ENCODE measurements at places on chromosomes 6 and 20.

GRCh38 chr6:87897013-87897412, 150.6 kb upstream of the SPACA1 start:
- no peak for DNase-seq

DNA sequence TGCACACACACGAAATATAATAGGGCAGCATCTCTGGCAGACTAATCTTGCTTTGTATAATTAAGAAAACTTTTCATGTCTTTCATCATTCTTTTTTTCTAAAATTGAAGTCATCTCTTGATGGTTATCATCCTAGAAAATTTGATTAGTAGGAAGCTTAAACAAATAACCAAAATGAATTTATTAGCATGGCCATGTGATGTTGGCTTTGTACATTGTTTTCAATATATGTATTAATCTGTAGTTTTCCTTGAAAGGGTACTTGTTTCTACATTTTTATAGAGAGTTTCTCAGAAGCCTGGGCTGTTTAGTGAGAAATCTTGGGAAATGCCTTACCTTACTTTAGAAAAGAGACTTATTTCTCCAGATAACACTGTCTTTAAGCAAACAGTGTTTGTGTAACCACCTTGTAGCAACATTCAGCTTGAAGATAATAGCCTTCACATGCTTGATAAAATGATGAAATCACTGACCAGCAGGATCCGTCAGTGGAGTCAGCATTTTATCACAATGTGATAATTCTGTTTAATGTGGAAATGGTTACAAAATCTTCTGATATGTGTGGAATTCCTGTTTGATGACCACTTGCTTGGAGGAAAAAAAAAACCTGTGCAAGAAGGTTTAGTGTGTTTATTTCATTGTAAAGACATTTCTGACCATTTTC, 147.8 kb downstream of the MACROD2 start:
- no peak for DNase-seq

DNA sequence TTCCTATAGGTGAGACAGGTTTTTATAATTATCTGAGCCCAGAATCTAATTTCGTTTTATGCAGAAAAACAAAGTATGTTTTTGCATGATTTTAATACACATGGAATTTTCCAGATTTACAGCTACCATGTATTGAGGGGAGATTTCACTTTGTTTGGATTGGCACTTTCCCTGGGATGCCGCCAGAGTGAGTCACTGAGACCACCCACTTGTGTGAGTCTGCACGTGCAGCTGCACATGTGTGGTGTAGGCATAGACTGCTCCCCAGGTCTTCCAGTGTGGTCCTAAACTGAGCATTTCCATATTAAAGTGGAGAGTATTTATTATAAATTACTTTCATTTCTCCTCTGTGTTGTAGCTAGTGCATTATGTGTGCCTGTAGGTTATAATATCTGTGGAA, 186.8 kb downstream of the UBE3D start:
- DNase-seq: no peak

GRCh38 chr6:53894091-53894490, 99.3 kb downstream of the LRRC1 start:
- peak; percentile 15 for DNase-seq

- DNase-seq: no peak
Observed at GRCh38 chr20:49615401-49616153, 47.6 kb upstream of the PTGIS start.

All from CD4-positive, alpha-beta T cell treated with Interleukin-10 for 1 hour (primary cell).